Dermis blood vessel endothelial cell (primary cell): ENCODE measurements at places on chromosomes 4 and X.

- no peak for DNase-seq
Observed at GRCh38 chr4:24315056-24315455, 269.3 kb downstream of the DHX15 start.

GRCh38 chr4:163404580-163404979, 60.9 kb downstream of the NPY5R start:
- peak; percentile 25 for DNase-seq

DNA sequence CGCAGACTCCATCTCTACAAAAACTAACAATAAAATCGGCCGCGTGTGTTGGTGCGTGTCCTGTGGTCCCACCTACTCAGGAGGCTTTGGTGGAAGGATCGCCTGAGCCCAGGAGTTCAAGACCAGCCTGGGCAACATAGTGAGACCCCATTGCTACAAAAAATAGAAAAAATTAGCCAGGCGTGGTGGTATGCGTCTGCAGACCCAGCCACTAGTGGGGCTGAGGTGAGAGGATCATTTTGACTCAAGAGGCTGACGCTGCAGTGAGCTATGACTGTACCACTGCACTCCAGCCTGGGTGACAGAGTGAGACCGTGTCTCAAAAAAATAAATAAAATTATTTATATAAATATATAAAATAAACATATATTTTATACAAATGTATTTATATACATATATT, 22.3 kb downstream of the ASMTL start:
- DNase-seq: no peak

- no peak for DNase-seq
Observed at GRCh38 chr4:42789041-42789567, 103.4 kb upstream of the GRXCR1 start.

DNA sequence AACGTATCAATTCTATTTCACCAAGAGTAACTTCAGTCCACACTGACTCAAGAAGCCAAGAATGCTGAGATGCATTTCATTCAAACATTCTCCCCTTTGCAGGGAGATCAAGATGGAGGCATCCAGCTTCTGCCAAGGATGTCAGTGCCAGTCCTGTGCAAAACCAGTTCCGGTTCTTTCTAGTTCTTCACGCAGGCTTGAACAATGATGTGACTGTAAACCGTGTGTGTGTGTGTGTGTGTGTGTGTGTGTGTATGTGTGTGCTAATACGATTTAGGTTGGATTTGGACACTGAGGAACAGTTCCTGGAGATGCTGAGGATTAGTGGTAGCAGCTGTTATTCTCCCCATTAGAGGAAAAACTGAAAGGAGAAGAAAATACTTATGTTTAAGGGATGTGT, at the start of gene REELD1:
TSS of gene REELD1 (plus strand) at position 301 of the 400 bp plus-strand sequence. CDS start 2,415 bp downstream, outside the sequence.
- no peak for DNase-seq

DNA sequence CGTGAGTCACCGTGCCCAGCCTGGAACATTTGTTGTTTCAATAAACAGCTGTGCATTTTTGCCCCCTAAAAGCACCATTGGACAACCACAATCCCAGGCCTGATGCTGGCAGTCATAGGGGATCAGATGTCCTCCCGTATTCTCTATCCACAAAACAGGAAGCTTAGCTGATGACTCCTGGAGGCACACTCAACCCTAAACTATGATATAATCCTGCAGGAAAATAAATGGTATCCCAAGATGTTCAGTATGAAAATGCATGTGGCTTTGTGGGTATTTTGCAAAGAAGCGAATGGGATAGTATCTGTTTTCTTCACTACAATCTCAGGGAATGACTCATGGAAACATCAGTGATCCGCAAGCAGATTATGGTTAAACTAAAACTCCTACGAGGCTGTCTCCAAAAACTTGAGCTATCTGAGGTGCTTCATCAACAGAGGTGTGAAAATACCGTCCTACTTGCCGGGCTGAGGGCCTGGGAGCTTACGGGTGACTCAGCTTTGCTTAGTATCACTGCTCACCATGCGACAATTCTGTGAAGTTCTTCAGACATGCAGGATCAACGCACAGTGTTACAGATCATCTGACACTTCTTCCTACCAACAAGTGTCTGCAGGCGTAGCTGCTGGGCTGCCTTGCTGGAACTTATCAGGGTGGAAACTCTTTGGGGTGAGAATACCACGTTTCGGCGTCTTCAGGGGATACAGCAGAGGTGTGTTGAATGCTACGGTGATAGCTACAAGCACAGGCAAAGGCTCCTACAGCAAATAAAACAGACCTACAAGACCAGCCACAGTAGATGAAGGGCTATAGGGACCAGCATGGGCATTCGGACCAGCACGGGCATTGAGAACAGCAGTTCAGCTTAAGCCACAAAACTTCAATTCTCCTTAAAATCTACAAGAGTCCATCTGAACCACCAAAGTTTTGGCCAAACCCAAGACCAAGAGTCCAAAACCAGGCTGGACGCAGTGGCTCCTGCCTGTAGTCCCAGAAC, 148.5 kb downstream of the DHRSX start:
- peak; percentile 53 for DNase-seq

DNA sequence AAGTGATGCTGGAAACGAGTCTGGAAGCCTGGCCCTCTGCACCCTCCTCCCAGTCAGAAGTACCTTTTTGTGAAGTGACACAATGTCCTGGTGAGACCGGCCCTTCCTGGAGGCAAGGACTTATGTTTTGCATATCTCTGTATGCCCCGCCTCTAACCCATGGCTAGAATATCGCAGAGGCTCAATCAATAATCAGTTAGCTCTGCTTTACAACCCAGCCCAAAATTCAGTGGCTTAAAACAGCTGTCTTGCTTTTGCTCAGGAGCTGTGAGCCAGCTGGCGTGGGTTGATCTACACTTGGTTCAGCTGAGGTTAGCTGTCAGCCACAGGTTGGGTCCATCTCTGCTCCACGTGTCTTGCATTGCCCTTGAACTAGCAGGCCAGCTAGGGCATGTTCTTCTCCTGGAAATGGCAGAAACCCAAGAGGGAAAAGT, 98.8 kb upstream of the METTL14 start:
- no peak for DNase-seq

DNA sequence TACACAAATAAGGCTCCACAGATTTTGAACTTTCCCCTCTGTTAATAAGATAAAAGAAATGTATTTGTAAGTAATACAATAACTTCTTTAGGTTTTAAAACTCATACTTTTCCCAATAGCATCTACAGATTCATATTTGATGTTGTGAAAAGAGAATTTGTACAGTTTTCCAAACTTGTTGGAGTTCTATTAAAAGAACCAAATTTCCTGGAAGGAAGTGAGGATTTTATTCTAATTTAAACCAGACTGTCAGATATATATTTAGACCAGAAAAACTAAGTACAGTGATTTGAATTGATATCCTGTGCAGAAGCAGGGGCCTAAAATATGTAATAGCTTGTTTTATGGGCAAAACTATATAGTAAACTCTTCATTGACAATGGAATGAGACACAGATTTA, 53.7 kb downstream of the NAA11 start:
- DNase-seq: no peak

DNA sequence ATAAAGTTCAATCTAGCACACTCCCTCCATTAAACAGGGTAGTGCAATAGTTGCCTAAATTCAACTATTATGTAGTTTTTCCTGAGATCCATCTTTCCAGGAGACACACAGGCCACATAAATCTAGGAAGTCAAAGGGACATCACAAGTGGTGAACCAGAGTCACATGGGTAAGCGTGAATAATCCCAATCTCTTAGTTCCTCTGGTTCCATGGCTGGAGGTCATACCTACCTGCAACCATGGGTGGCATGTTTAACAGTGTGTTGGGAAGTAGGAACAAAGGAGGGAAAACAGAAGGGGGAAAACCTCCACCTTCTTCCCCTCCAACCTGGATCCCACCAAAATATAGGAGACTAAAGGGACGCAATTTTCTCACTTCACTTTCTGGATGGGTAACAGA, 2651.6 kb downstream of the ARAP2 start:
- no peak for DNase-seq

DNA sequence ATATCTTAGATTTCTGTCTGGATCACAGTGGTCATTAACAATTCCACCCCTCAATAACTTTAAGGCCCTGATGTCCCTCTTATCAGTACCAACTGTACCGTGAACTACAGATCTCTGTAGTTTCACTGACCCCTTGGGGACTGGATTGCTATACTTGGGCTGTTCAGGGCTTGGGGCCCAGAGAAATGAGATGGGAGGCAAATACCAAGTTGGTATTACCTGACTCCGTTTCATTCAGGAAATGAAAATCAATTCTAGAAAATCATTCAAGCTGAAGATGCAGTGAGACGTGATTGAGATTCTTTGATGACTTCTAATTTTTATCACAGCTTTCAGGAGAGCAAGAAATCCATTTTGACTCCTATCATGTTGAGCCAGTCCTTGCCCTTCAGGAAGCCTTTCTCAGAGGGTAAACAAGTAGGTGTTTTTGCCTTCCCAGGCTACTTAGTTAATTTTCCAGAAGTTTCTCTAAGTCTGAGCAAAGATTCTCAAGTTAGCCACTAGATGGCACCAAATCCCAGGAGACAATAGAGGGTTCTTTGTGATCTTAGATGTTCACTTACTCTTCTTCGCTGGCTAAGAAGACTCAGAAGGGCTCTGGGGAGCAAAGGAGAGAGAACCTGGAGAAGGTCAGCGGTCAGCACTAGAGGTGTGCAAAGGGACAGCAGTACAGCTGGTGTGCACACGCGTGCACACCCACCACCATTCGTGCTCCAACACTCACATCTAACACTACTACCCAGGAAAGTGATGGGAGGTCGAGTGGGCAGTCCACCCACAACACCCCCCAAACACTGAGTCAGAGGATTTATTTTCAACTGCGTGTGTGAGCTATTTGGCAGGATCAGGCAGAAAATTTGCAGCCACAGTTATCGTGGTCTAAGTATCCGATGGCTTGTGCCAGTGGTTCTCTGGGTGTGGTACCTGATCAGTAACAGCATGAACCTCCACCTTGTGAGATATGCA, 7.4 kb downstream of the HNRNPH2 start:
- peak; percentile 83 for DNase-seq

DNA sequence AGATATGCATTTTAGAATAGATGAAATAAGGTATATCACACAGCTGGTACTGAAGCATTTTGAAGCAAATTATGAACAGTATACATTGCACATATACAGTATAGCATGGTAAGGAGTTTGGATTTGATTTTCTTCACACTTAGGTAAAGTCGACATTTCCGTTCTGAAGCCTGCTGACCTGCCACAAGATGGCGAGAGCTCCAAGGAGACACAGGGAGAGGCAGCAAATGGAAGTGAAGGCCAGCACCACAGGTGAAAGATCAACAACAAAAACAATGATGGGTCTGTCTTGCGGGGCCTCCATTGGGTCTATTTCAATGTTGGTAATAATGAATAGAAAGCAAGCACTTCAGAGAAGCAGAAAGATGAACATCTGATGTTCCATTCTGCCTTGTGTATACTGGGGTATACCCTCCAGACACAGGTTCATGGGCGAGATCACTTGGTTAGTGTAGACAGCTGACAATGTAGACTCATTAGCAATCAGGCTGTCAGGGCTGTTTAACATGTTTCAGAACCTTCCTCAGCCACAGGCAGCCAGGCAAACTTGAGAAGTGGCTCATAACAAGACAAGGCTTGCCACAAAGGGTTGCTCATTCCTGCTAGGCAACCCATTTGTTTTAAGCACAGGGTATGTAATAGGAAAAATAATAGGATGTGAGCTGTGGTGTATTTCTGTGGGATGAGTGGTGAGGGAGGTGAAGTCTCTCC, 21.4 kb upstream of the NOX1 start:
- DNase-seq: peak; percentile 62

DNA sequence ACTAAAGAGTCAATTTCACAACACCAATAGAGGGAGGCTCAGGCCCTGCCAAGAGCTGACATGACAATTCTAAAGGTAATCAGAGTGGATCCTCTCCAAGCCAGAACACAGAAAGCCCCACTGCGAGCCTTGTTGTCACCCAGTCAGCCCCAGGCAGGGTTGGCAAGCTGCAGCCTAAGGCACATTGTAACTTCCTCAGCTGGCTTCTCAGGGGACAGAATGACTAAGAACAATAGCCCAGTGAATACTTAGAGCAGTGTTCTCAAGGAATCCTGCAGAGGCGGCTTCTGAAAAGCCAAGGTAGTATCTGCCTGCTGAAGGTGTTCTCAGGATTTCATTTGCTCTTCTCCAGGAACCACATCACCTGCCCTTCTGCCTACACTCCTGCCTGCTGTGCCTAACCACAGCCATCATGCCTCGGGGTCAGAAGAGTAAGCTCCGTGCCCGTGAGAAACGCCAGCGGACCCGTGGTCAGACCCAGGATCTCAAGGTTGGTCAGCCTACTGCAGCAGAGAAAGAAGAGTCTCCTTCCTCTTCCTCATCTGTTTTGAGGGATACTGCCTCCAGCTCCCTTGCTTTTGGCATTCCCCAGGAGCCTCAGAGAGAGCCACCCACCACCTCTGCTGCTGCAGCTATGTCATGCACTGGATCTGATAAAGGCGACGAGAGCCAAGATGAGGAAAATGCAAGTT, at the start of gene MAGEB4:
TSS of gene MAGEB4 (plus strand) at position 277 of the 692 bp plus-strand sequence. CDS start at position 413, 136 bp downstream.
- DNase-seq: no peak

DNA sequence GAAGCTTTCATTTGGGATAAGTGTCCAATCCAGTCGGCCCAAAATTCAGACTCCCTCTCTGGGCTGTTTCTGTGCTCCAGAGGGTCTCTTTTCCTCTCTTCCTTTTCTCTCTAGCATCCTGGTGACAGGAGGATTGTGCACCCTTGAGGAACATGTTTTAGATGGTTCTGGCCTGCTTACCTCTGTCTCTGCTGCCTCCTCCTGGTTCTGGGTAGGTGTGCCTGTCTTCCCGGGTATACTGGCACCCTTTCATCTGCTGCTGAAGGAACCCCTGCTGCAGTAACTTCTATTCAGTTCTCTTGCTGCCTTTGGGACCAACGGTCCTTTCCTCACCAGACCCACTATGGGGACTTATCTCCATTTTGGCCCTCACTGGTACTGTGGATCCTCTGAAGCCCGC, 53.2 kb downstream of the HMGB2 start:
- no peak for DNase-seq

DNA sequence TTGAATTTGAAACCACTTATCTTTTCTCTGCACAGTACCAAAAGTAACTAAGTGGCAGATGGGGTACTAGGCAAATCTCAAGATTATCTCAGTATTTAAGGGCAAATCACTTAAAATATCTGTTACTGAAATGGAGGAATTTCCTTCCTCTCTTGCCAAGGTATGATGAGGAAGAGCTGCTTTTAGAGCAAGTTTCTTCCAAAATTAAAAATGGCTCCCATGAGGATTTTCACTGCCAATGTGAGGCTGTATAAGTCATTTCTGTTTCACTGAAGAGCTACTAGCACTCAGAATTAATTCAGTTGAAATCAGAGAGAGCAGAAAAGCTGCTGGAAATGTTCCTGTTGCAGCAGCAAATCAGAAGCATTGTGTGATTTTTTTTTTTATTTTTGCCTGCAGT, 43.4 kb downstream of the GABRB1 start:
- DNase-seq: no peak

- DNase-seq: no peak
Observed at GRCh38 chr4:158766434-158767044, 2.3 kb upstream of the FNIP2 start.

DNA sequence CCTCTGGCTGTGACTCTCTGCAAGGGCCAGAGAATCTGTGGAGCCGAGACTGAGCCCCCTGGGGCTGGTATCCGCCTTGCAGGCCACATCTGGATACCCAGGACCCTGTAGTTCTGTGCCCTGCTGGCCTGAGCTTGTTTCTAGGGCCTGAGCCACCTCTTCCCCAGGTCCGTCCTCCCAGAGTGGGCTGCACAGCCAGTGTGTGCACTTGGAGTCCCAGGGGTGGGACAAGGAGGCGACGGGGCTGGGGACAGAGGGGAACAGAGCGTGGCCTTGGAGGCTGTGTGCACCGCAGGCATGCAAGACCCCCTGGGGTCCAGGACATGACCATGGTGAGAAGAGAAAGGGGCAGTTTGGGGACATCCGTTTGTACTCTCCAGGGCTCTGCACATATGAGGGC, 105.5 kb downstream of the SORCS2 start:
- no peak for DNase-seq
